Muscle of back (tissue), 13 donors: ENCODE measurements at places on chromosomes 12 and 14.

- DNase-seq, result no peak
These were observed 31.0 kb upstream of the PTCSC3 start for GRCh38 chr14:36207500-36207899.

GRCh38 chr12:21300632-21301031, 34.1 kb downstream of the SLCO1A2 start:
- DNase-seq, result no peak

GRCh38 chr12:49355913-49356312, 9.2 kb downstream of the DNAJC22 start:
- no peak for DNase-seq

- DNase-seq, result no peak
These were observed 29.1 kb downstream of the C14orf132 start for GRCh38 chr14:96067985-96068930.

GRCh38 chr12:14989790-14990189, 16.9 kb downstream of the PDE6H start:
- DNase-seq, result no peak
